ENCODE measurements at places on chromosomes 2 and 18.
A peak's percentile ranks its signal among the peaks of the same experiment; 100 is the strongest.

- DNase-seq: no peak
Measured at GRCh38 chr2:74513605-74514367, 464 bp upstream of the TLX2 start.

DNA sequence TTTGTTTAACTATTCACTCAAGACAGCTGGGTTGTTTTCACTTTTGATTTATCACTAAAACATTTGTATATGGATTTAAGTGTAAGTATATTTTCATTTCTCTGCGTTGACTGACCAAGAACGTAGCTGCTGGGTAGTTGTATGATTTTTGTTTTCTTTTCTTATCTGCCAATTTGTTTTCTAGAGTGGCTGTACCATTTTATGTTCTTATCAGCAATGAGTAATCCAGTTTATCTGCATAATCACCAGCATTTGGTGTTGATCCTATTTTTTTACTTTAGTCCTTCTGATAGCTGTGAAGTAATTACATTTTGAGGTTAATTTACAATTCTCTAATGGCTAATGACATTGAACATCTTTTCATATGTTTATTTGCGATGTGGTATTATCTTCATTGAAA, 1178.4 kb upstream of the TMEFF2 start:
- no peak for DNase-seq

- peak; percentile 31 for DNase-seq
Measured at GRCh38 chr18:74342416-74343043, 26.9 kb downstream of the C18orf63 start.

GRCh38 chr2:98778151-98778550, 47.2 kb upstream of the MGAT4A start:
- no peak for DNase-seq

DNA sequence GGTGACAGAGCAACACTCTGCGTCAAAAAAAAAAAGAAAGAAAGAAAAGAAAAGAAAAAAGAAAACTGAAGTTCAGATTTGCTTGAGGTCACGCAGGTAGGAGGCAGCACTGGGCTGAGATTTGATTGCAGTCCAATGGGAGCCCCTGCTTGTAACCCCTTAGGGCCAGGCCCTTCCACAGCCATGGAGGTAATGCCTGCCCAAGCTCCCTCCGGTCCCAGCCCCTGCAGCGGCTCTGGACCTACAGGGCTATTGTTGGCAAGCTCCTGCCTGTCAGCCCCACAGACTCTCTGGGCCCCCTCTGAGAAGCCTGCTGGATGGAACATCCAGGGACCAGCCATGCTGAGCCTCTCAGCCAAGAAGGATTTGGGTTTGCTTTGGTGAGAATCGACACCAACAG, 12.2 kb downstream of the ZFP36L2 start:
- no peak for DNase-seq

DNA sequence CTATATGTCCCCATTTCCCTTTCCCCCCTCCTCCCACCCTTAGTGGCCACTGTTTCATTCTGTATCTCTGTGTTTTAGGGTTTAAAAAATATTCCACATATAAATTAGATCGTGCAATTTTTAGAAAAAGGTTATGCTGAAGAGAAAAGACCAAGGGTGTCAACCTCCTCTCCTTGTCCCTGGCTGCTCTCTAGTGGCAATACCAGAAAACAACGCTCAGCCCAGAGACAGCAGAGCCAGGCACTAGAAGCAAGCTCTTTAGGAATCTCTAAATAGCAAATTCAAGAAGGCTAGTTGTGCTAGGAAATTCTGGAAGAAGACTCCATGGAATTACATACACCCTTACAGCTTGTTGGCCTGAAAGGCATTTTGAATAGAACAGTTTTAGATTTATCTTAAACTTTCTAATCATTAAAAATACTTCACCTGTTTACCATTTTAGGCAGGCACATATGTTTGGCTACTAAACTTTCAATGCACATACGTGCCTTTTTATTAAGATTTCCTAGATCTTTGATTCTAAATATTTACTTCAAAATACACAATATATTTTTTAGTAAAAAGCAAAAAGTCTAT, 35.1 kb upstream of the RASGRP3 start:
- DNase-seq: peak; percentile 81

DNA sequence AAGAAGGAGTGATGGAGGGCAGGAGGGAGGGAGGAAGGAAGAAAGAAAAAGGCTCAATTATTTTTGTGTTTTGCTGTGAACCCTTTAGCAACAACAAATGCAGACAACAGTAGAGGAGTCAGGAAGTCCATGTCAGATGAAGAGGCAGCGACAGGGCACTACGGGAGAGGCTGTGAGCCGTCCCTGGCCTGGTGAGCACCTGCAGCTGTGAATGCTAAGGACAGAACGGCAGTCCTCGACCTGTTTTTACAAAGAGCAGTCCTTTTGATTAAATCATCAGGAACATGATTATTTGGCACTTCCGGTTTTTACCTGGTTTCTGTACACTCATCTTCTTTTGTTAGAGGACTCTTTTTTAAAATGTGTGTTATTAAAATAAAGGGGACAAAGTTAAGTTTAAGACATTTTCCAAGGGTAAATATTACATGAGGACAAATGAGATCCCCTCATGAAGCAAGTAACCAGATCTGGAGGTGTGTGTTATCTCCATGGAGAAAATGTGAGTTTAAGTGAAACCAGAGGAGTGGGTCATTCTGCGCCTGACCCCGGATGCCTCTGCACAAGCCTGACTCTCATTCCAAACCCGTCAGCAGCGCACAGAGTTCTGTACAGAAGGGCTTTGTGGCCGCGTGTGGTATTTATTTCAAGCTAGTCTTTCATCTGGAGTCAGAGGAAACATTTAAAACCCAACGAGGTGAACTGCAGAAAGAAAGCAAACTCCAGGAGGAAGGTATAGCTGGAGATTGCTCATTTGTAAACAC, 492.5 kb downstream of the SOX11 start:
- no peak for DNase-seq

Data from AG20443 (cell line).